Stimulated activated CD8-positive, alpha-beta memory T cell treated with anti-CD3 and anti-CD28 coated beads, Interleukin-2, amount 100 ng/mL, for 1 hour (primary cell): ENCODE measurements at places on chromosomes 5 and 9.

DNA sequence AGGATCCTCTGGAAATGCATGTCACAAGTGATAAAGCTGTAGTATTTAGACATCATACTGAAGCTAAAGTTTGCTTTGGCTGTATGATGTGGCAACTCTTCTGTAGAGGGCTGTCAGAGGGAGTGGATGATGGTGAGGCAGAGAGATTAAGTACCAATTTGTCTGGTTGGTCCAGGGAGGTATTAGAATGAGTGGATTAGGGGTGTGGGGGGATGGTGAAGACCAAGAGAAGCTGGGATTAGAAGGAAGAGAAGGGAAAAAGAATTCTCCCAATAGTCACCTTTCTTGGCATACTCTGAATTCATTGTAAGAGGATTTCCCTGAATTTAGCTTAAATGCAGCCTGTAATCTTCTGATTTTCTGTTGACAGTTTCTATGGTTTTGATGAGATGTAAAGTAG is 3.6 kb downstream of the PCDHAC2 start:
- DNase-seq = no peak

- DNase-seq = no peak
Measured at GRCh38 chr5:157718519-157718918, 12.7 kb upstream of the THG1L start.

DNA sequence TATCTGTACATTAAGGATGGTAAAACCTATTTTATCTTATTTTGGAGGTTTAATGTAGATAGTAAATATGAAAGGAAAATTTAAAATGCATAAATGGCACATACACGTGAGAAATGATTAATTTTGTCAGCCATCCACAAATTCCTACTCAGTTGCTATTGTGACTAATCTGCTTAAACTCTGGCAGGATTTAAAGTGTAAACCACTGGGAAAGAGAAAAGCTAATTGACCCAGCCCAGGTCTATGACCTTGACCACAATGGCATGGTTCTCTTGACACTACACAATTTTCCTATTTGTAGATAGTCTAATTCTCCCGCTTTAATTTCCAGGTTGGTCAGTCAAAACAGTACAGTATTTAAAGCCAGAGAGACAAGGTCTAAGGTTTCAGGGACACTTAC is 459.0 kb upstream of the KLF4 start:
- no peak for DNase-seq

- DNase-seq = no peak
Measured at GRCh38 chr5:21774801-21775200, 1078.3 kb downstream of the CDH12 start.

GRCh38 chr9:20477940-20478620 is 144.2 kb downstream of the MLLT3 start:
- DNase-seq = no peak

DNA sequence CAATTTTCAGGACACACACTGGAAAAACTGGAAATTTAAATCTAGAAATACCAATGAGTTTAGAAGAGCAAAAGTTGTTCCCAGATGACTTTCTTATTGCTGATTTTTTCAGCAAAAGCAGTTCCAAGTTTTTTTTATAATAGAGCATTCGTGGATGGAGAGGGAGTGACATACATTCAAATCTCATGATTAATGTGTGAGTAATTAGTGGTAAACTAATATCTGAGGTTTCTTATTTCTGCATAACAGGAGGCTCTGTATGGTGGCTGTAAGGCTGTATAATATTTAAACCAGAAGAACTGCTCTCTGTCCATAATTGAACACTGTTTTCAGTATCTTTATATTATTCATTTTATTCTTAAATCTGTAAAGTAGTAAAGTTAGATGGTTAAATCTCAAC is 25.8 kb downstream of the LYSMD3 start:
- no peak for DNase-seq

GRCh38 chr5:85049020-85049419 is 664.3 kb upstream of the EDIL3 start:
- DNase-seq = no peak

DNA sequence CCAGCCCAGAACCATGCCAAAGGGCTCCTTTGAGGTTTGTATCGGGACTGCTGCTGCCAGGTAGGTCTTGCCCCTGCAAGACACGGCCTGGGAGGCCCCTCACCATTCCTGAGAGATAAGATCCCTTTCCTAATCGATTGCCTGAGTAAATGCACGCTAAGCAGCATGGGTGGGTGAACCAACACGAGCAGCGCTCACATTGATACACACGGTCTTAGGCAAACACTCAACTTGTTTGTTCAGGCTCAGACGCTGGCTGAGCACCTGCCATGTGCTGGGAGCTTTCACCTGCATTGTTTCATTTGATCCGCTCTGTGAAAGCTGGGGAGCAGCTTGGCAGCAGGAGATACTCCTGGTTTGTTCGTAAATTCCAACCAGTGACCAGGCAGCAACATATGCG is 76.9 kb upstream of the NEURL1B start:
- no peak for DNase-seq

DNA sequence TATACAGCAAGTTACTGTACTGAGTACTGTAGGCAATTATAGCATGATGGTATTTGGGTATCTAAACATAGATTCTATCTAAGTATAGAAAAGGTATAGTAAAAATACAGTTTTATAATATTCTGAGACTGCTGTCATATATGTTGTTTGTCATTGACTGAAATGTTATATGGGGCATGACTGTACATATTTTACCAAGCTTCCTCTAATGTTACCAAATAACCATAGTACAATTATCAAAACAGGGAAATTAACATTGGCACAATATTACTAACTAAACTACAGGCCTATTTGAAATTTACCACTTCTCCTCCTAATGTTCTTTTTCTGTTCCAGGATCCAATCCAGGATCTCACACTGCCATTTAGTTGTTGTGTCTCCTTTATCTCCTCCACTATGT is 18.5 kb downstream of the NPR3 start:
- no peak for DNase-seq

- no peak for DNase-seq
Measured at GRCh38 chr9:101738566-101739183, at the start of gene GRIN3A. Gene GRIN3A, minus strand, starts transcription at chr9:101738647. Its CDS starts 668 bp downstream, at chr9:101737979.

- DNase-seq = no peak
Measured at GRCh38 chr5:55569513-55569865, 34.7 kb upstream of the PLPP1 start.

DNA sequence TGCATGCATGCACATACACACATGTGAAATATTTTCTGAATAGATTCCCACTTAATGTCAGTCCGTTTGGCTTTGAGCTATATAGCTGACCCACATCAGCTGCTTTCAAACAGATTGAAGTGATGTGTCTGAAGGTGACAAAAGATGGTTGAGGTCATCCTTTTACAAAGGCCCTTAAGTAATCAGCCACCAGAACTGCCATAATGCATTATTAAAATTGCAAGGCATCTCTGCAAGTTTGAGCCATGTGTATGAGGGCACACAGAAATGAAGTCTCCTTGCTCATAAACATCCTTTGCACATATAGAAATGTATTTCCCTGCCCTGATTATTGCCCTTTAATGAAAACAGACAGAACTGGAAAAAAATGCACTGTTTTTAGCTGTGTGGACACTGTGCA is 1043.0 kb upstream of the C9orf72 start:
- DNase-seq = no peak

- DNase-seq = no peak
Measured at GRCh38 chr9:98867103-98867428, 59.6 kb downstream of the GALNT12 start.

DNA sequence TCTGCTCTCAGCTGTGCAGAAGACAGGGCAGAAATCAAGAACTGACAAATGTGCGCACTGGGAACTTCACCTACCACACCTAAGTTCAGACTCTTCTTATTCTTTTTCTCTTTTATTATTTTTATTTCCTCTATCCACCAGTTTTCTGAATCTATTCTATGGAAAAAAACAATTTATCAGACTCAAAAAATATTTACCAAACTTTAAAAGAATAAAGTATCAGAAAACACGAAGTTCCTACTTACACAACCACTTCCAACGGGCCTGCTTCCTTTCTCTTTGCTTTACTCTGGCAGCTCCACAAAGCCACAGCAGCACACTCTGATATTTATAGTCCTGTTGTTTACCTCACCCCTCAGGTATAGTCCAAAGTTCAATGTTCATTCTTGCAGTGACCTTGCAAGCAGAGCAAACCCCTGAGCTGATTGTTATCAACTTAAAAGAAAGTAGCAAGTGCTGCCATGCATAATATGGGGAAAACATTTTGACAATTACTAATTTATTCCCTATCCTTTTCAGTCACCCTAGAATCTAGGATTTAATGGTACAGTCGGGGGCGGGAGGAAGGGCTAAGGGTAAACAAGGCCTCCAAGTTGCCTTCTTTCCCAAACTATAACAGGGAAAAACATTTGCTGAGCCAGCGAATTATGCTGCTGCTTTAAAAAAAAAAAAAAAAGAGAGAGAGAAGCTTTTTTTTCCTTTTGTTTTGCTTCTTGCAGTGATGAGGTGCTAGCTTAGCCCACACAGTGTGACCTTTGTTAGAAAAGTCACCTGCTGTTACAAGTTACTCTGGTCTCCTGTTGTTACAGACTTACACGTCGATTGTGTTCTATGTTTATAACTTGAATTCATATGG is at the start of gene SELENOP:
SELENOP (minus strand) TSS at position 302 of the 856 bp plus-strand sequence. CDS start 3,539 bp downstream, outside the sequence.
- DNase-seq = no peak

DNA sequence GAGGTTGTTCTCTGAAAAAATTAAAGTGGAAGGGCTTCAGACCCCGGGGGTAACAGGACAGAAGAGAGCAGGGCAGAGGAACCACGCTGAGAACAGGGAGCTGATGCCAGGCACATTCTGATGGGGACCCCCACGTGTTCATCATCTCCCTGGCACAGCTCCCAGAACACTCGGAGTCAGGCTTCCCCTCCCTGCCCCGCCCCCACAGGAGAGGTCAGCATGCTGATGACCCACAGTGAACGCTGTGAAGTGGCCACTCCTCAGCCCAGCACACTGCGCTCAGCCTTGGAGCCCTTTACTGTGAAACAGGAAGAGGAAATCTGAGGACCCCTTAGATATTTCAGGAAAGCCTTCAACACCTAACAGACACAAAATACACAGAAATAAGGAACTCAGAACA is 16.4 kb downstream of the RETREG1 start:
- DNase-seq = no peak

GRCh38 chr9:81408951-81409350 is 280.4 kb downstream of the TLE1 start:
- DNase-seq = no peak

GRCh38 chr5:35815089-35815936 is 41.4 kb upstream of the IL7R start:
- no peak for DNase-seq

- DNase-seq = no peak
Measured at GRCh38 chr9:133684936-133685361, 48.8 kb downstream of the DBH start.

- no peak for DNase-seq
Measured at GRCh38 chr9:69215774-69216485, 41.9 kb downstream of the TJP2 start.

- DNase-seq = no peak
Measured at GRCh38 chr9:114273461-114273881, 49.4 kb upstream of the ORM1 start.

DNA sequence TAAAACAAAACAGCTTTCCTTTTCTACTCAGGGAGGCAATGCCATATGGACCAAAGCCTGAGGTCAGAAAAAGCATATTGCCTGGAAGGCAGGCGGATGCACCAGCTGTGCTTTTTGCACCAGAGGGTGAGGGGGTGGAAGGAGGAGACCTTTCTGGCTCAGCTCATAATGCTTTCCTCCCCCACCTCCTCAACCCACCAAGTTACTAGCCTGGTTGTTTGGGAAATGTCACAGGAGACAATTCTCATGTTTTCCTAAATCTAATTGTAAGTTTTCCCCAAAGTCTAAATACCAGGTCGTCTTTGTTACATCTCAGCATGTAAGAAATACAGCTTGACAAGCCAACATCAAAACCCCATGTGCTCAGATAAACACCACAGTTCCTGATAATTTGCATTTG is 72.6 kb upstream of the DMRTA1 start:
- no peak for DNase-seq

DNA sequence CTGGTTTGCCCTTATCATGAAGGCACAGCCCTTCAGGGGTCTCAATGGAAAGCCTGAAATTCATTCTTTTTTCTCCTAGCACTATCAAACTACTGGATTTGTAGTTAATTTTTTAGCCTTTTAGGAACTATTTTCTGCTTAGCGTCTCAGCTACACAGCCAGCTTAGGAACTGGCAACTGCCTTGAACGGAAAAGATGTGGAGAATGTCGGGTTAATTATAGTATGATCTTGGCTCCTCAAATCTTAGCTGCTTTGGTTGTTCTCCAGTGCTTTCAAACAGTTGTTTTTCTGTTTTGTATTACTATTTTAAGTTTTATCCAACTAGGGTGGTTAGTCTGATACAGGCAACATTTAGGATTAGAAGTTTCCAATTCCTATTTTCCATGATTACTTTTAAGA is 44.1 kb downstream of the CCNH start:
- DNase-seq = no peak

DNA sequence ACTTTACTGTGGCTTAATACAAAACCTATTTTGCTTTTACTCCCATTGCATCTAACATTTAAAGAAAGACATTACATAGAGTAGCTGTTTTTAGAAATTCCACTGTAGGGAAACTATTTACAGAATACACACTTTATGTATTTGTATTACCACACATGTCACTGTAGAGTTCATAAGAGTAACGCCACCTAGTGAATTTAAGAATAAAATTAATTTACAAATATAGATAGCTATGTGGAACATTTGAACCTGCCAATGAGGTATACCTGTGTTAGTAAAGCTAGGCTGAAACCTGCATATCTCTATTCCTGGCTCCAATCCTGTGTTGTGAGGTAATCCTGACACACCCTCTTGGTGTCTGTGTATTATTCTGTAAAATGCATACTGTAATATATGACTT is 234.4 kb downstream of the MAST4 start:
- no peak for DNase-seq

DNA sequence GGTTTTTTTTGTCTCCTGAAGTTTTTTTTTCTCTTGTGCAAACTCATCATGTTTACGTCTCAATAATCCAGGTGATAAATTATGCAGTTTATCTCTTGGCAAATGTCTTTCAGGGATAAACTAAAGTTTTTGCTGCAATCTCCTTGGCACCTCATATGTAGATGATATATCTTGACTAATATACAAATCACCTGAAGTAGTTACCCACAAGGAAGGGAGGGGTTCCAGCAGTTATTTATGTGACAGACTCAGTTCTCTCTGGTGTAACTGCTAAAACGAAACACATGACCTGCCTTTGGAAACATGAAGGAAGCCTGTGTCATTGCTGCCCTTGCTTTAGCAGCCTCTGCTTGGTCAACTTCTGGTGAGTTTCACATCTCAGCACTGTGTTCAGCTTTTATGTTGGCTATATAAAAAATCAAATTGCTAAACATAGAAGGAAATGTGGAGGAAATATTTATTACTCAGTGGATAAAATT is 39.3 kb upstream of the KIAA1958 start:
- no peak for DNase-seq
